ENCODE measurements at places on chromosomes 11 and 22. TPM values are rescaled to one million over a fixed set of nuclear protein-coding genes. Genes with fewer than 3 reads are reported as not detected.

The CD6 gene
- 3.9 TPM for total RNA-seq

The SLC22A6 gene
- total RNA-seq = not detected

The SOX6 gene
- 4.9 TPM for total RNA-seq

The CADM1 gene
- 37.1 TPM for total RNA-seq

The SPCS2 gene
- total RNA-seq = 26.0 TPM

- H3K27me3 ChIP-seq = no peaks in the 10 kb centered on the region
- H3K4me3 ChIP-seq = no peak overlapping the region
- H3K27ac ChIP-seq = no peak overlapping the region
- DNase-seq = no peak
Observed at GRCh38 chr11:117690484-117691217, 106.4 kb downstream of the DSCAML1 start.

The PRR33 gene
- total RNA-seq = not detected

- H3K4me1 ChIP-seq = peaks cover 79% of the 10 kb centered on the region
- no peak for DNase-seq
- no peaks in the 10 kb centered on the region for H3K27me3 ChIP-seq
- H3K36me3 ChIP-seq = no peaks in the 10 kb centered on the region
- peak overlapping the region; percentile 81 for H3K27ac ChIP-seq
- no peak overlapping the region for H3K4me3 ChIP-seq
Observed at GRCh38 chr11:119694334-119694733, 34.7 kb downstream of the NECTIN1 start.

- H3K27ac ChIP-seq = no peak overlapping the region
- no peaks in the 10 kb centered on the region for H3K36me3 ChIP-seq
- no peak overlapping the region for H3K4me3 ChIP-seq
- peaks cover 11% of the 10 kb centered on the region for H3K4me1 ChIP-seq
Observed at GRCh38 chr11:87281496-87281895, 243.8 kb downstream of the TMEM135 start.

DNA sequence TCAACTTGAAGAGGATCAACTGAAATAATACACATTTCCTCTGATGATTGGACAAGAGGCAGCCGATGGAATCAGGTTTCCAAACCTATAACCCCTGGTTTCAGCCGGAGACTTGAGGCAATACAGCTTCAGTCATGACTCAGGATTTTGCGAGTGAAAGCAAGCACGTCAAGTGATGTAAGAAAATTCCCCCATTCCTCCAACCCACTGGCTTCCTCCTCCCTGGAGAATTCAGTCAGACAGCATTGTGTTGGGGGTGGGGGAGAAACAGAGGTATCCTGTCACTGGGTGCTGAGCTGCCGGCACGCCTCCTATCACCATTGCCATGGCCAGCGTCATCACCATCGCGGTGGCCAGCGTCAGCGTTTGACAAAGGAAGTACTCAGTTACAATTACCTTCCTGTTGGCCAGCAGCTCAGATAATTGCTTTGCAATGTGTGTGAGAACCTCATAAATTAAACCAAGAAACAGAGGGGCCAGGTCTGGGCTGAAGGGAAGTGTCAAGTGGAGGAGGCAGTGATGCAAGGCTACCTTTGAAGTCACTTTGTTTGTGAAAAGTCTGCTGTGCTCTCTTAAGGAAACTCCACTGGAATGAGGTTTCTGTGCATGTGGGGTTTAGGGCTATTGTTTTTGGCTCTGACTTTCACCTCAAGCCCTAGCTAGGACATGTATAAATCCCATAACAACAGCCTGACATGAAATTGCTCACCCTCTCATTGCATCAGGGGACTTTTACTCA lies 50.2 kb downstream of the LIF start:
- H3K27me3 ChIP-seq = no peaks in the 10 kb centered on the region
- H3K27ac ChIP-seq = peak overlapping the region; percentile 87

GRCh38 chr11:125111001-125111342 lies 454 bp downstream of the TMEM218 start:
- no peak for DNase-seq
- no peaks in the 10 kb centered on the region for H3K36me3 ChIP-seq
- peak overlapping the region; percentile 79 for H3K27ac ChIP-seq
- no peaks in the 10 kb centered on the region for H3K27me3 ChIP-seq
- peak overlapping the region; percentile 68 for H3K4me3 ChIP-seq
- H3K4me1 ChIP-seq = peaks cover 15% of the 10 kb centered on the region
